HepG2 (cell line): ENCODE measurements at places on chromosomes 6 and 20.

GRCh38 chr6:62324834-62325233 lies 38.8 kb upstream of the KHDRBS2 start:
- H3K36me3 ChIP-seq, result no peaks in the 10 kb centered on the region
- no peak overlapping the region for H3K27ac ChIP-seq
- DNase-seq, result no peak
- H3K27me3 ChIP-seq, result no peaks in the 10 kb centered on the region
- H3K4me3 ChIP-seq, result no peak overlapping the region
- H3K4me1 ChIP-seq, result no peaks in the 10 kb centered on the region

DNA sequence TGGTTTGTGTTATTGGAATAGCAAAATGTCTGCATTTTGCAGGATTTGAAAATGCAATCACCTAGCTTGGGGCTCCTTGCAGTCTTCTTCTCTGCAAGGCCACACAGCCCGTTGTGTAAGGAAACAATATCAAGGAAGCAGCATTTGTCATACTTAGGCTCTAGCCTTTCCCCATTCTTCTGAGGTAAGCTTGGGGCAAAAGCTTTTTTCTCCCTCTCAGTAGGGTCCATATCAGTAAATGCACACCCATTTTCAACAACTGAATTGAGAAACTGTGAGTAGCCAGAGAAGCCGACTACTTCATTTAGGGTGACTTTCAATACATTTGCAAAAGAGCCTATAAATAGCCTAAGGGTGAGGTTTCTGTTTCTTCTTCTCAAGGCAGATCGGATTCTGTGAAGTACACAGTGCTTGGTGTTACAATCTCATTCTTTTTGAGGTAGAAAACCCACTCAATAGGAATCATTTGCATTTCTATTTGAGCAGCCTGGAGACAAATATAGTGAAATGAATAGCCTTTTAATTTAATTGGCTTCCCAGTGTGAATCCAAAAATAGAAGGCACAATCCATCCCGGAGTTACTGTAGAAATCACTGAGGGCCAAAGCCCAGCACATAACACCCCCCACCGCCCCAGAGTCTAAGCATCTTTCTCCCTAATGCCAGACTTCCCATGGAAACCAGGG lies 61.8 kb downstream of the BTBD3 start:
- DNase-seq, result no peak
- H3K4me1 ChIP-seq, result peaks cover 18% of the 10 kb centered on the region
- H3K36me3 ChIP-seq, result no peaks in the 10 kb centered on the region
- H3K27ac ChIP-seq, result no peak overlapping the region
- H3K4me3 ChIP-seq, result no peak overlapping the region

- no peak overlapping the region for H3K27ac ChIP-seq
- DNase-seq, result peak; percentile 16
- H3K36me3 ChIP-seq, result no peaks in the 10 kb centered on the region
- no peak overlapping the region for H3K4me3 ChIP-seq
- H3K27me3 ChIP-seq, result no peaks in the 10 kb centered on the region
- H3K4me1 ChIP-seq, result peaks cover 14% of the 10 kb centered on the region
Observed at GRCh38 chr6:27066802-27067201, 180.7 kb upstream of the PRSS16 start.

DNA sequence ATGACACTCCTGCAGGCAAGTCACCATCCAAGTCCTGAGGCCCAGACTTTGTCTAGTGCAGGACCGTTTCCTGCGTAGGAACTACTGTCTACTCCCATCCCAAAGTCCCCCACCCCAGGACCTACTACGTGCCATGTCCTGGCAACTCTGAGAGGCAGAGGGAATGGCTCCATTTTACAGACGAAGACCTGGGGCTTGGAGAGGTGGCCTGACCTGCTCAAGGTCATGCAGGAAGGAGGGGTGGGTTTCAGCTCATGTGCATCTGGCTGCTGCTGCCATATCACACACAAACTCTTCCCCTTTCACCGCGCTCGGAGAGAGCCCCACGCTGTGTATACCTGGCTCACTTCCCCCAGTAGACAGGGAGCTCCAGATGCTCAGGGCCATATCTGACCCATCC lies 1.2 kb upstream of the NOL4L start:
- peaks cover 35% of the 10 kb centered on the region for H3K4me1 ChIP-seq
- no peak for DNase-seq
- H3K27me3 ChIP-seq, result peaks cover 20% of the 10 kb centered on the region; the same call in 1 of the 2 replicates

DNA sequence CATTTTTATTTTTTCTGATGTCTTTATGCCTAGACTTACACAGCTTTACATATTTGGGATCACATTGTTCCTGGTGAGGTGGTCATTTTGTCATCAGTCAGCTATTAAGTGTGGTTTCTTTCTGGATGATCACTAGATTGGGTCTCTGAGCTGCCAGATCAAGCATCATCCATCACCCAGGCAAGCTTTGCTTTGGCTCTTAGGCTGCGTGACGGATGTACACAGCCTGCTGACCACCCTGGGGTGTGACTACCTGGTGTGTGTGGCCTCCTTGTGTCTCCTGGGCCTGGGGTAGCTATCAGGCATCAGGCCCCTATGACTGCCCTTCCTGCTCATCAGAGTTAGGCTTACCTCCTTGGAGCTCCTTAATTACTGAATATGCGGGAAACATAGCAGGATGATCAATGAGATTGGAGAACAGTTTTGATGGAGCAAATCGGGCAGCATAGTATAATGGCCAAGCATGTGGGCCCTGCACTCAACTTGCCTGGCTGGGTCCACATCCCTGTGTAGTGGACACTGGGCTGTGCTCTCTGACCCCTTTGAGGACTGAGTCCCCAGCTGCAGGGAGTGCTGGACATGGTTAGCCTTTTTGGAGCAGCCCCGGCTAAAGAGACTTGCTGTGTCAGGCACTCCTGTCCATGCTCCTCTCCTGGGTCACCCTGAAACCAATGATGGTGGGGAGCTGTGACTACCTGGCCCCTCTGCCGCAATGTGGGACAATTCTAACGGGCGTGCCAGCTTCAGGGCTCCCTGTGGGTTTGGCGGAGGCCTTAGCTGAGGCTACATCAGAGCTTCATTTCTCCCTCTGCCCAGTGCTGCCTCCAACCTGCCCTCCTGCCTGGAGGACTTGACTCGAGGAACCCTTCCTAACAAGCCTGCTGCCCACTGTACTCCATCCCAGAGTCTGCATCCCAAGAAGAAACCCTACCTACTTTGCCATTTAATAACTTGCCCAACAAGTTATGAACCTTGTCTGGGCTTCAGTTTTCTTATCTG lies 8.2 kb downstream of the DAAM2 start:
- no peak overlapping the region for H3K27ac ChIP-seq
- peaks cover 14% of the 10 kb centered on the region for H3K4me1 ChIP-seq

GRCh38 chr6:117976030-117976651 lies 69.1 kb downstream of the SLC35F1 start:
- H3K27me3 ChIP-seq, result no peaks in the 10 kb centered on the region
- no peaks in the 10 kb centered on the region for H3K36me3 ChIP-seq
- no peak overlapping the region for H3K27ac ChIP-seq
- no peak overlapping the region for H3K4me3 ChIP-seq
- no peaks in the 10 kb centered on the region for H3K4me1 ChIP-seq

DNA sequence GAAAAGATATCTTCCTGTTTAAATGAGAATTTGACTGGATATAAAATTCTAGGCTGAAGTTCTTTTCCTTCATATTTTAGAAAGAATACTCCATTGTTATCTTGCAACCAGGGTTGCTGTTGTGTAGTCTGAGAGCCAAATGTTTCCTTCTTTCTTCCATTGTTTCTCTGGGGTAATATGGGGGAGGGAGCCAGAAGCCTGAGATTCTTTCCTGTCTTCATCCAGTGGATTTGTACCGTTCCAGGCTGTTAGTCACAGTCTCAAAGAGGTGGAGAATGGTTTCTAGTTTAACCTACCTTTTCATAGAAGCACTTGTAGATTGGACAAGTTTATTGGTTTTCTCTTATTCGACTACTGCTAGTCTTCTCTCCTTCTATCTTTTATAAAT lies 6.1 kb upstream of the ULBP3 start:
- 0 out of 3 replicates have a peak, but pooled peaks cover 2% of the 10 kb centered on the region for H3K27me3 ChIP-seq
- DNase-seq, result no peak
- H3K36me3 ChIP-seq, result no peaks in the 10 kb centered on the region
- H3K27ac ChIP-seq, result no peak overlapping the region

DNA sequence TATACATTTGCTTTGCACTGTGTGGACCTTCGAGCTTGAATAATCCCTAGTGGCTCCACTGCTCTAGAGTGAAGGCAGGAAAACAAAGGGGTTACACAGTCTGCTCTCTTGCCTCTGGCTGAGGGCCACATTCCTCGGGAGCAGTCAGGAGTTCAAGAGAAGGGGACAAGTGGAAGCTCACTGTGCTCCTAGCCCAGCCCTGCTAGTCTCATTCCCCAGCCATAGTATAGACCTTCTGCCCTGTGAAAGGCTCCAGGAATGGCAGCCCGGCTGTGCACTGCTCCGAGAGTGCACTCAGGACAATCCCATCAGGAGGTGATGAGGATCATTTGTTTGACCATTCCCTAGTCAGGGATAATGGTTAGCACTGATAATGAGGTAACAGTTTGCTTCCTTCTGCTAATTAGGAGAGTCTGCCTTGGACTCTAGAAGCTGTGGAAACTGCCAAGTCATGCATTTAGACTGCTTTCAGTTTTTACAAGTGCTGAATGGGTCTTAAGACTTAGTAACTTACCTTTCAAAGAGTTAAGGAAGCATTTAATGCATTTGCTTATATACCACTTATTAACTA lies 8.5 kb downstream of the IYD start:
- no peaks in the 10 kb centered on the region for H3K27me3 ChIP-seq
- H3K4me3 ChIP-seq, result no peak overlapping the region
- no peaks in the 10 kb centered on the region for H3K36me3 ChIP-seq
- H3K4me1 ChIP-seq, result peaks cover 15% of the 10 kb centered on the region
- no peak overlapping the region for H3K27ac ChIP-seq

- DNase-seq, result no peak
- H3K4me1 ChIP-seq, result no peaks in the 10 kb centered on the region
- H3K27ac ChIP-seq, result no peak overlapping the region
- H3K27me3 ChIP-seq, result no peaks in the 10 kb centered on the region
- H3K36me3 ChIP-seq, result no peaks in the 10 kb centered on the region
Observed at GRCh38 chr6:69097948-69098347, 462.9 kb downstream of the ADGRB3 start.

DNA sequence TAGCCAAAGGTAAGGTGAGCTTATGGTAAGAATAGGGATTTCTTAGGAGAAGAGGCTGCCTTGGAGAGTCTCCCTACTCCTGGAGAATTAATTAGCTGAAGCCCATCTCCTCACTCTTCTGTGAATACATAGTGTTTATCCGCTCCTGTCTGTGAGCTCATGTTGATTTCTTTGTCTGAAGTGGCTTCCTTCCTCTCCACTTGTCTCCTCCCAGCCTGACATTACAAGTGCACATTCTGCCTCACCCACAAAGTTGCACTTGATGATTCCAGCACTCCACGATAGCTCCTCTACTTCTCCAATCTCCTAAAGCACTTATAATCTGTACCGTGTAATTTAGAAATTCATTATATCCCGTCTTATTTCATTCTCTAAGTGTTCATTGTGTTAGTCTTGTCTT lies 287.2 kb downstream of the QKI start:
- H3K36me3 ChIP-seq, result no peaks in the 10 kb centered on the region
- no peaks in the 10 kb centered on the region for H3K4me1 ChIP-seq
- DNase-seq, result no peak
- H3K27me3 ChIP-seq, result peaks cover 3% of the 10 kb centered on the region; the same call in 1 of the 2 replicates
- no peak overlapping the region for H3K4me3 ChIP-seq
- no peak overlapping the region for H3K27ac ChIP-seq

DNA sequence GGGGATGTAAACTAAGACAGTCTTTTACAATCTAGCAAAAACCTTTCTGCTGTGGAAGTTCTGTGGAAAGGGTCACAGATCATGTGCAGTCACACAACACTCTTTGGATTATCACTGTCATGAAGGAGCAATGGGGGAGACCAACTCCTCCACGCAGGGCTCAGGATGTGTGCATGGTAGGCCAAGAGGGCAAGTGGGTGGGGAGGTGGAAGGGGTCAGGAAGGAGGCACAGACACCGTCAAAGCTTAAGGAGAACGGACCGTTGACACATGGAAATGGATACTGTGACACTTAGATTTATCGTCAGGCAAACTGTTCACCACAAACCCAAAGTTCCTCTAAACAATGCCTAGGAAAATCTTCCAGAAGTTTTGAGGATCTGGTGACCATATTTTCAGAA lies 215.8 kb downstream of the PAX1 start:
- DNase-seq, result no peak
- no peaks in the 10 kb centered on the region for H3K4me1 ChIP-seq
- no peaks in the 10 kb centered on the region for H3K36me3 ChIP-seq
- H3K27me3 ChIP-seq, result no peaks in the 10 kb centered on the region

DNA sequence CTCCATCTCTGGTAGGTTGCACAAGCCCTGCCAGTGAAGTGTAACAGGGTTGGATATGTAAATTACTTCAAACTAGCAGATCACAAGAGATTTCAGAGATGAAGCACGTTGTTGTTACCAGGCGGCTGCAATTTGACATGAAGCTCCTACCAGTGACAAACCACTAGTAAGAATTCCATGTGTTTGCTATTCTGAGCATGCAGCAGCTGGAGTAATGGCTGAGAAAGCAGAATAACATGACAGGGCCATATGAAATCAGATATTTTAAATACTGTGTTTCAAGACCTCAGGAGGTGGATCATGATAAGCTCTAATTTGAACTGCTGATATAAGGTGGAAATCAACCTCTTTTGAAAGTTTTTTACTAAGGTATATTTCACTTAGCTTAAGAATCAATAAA lies 11.4 kb downstream of the RIN2 start:
- no peak overlapping the region for H3K27ac ChIP-seq
- no peaks in the 10 kb centered on the region for H3K36me3 ChIP-seq
- no peak overlapping the region for H3K4me3 ChIP-seq
- no peaks in the 10 kb centered on the region for H3K27me3 ChIP-seq
- peaks cover 15% of the 10 kb centered on the region for H3K4me1 ChIP-seq
- DNase-seq, result no peak

- H3K4me1 ChIP-seq, result peaks cover 43% of the 10 kb centered on the region
- H3K36me3 ChIP-seq, result no peaks in the 10 kb centered on the region
- DNase-seq, result no peak
- no peak overlapping the region for H3K27ac ChIP-seq
- H3K4me3 ChIP-seq, result no peak overlapping the region
Observed at GRCh38 chr6:157832250-157832967, 9.4 kb downstream of the SNX9 start.

GRCh38 chr6:128521282-128521632 lies 858 bp upstream of the PTPRK start:
- no peaks in the 10 kb centered on the region; the same call in 1 of the 2 replicates for H3K36me3 ChIP-seq
- H3K27me3 ChIP-seq, result no peaks in the 10 kb centered on the region
- peak overlapping the region; percentile 93 for H3K27ac ChIP-seq
- peak overlapping the region; percentile 68 for H3K4me3 ChIP-seq
- no peak for DNase-seq
- H3K4me1 ChIP-seq, result peaks cover 47% of the 10 kb centered on the region

DNA sequence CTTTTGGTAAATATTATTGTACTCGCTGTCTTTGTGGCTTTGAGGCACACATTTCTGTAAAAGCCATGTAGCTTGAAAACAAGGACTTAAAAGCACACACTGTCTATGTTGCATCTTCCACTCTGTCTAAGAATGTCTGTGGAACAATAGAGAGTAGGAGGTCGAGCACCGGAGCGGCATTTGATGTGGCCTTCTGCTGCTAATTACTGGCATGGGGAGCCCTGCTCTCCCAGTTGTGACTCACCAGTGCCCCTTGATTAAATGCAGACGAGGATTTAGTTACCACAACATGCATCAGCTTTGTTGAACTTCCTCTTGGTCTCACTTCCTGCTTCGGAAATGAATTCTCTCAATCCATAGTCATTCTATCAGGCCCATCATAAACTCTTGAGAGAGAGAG lies 680.7 kb upstream of the SLC35B3 start:
- DNase-seq, result no peak
- H3K36me3 ChIP-seq, result no peaks in the 10 kb centered on the region
- no peaks in the 10 kb centered on the region for H3K4me1 ChIP-seq
- H3K27me3 ChIP-seq, result no peaks in the 10 kb centered on the region
